ENCODE measurements at places on chromosomes 3 and 15.
A peak's percentile ranks its signal among the peaks of the same experiment; 100 is the strongest.

DNA sequence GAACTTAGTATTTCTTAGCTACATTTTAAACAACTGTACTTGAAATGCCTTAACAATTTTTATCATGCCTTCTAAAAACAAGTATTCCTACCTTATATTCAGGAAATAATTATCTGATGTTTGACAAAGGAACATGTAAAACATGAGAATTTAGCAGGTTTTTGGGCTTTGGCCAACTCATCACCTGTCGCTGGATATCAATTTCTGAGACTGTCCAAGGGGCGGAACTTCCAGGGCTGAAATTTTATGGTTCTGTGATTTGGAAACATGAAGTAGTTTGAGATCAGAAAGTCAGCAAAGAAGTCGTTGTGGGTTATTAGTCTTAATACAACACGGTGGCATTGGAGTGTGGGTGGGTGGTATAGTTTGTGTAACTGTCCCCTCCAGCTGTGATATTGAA lies 282.2 kb upstream of the LRRN1 start:
- DNase-seq = no peak

DNA sequence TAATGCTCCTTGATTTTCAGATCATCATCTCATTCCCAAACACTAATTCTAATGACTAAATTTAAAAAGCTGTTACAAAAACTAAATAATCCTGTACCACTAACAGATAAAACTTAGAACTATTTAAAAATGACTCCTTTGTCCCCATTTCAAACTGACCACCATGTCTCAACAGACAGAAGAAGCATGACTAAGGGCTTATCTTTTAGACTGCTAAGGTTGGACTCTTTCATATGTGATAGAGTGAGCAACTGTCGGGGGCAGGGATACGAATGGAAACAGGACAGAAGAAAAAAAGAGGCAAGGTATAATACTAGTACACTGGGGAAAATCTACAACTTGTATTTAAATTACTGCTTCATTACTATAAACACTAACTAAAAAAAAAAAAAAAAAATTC lies 23.3 kb downstream of the SNX4 start:
- no peak for DNase-seq

DNA sequence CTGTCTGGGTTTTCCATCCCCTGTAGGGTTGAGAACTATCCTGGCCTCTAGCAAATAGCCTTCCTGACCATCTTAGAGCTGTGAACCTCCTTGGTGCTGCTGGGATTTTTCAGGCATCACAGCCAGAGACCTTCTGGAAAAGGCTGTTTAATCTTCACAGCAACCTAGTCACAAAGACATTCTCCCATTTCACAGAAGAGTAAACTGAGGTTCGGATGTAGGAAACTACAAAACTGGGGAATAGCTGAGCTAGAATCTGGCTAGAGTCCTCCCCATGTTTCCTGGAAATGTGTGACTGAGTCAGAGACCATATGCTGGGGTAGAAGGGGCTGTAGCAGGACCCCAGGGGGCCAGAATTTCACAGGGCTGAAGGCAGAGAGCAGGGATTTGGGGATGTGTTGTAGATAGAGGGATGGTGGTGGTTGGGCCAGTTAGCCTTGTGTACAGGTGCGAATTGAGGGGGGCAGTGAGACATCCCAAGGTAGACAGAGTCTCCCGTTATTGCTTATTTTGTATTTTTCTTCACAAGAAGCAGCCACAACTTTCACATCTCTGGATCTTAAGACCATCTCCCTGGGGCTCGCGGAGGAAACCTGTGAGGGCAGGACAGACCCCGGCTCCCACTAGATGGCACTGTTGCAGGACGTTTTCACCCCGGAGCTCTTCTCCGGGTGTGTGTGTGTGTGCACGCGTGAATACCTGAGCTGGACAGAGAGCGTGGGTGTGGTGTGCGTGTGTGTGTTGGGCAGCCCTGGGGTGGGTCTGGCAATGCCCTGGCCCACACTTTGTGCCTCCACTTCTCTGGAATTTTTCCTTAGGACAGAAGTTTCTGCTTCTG lies 66.9 kb upstream of the PRR23C start:
- peak; percentile 18 for DNase-seq

DNA sequence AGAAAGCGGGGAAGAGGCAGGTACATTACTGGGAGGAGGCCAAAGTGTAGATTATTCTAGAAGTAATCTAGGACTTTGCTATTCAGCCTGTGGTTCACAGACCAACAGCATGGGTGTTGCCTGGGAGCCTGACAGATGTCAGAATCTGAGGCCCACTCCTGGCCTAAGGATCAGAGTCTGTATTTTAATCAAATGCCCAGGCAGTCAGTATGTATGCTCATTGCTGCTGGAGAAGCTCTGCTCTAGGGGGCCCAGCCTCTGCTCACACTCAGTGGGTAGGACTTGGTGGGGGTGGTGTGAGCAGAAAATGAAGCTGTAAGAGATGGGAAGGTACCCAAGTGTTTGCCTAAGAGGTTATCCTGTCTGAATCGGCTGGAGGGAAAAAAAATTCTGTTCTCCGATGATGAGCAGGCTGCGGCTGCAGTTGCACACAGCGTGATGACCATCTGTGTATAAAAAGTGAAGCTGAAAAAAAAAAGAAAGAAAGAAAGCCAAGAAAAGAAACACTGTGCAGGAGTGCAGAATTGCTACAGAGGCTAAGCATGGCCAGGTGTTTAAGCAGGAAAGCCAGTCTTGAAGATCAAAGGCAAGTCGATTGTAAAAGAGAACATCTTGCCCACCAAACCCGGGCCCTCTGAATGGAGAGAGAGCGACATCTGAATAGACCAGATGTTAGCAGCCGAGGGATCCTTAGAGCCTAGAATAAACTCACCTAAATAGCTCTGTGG lies 65.2 kb downstream of the EIF4E3 start:
- no peak for DNase-seq

DNA sequence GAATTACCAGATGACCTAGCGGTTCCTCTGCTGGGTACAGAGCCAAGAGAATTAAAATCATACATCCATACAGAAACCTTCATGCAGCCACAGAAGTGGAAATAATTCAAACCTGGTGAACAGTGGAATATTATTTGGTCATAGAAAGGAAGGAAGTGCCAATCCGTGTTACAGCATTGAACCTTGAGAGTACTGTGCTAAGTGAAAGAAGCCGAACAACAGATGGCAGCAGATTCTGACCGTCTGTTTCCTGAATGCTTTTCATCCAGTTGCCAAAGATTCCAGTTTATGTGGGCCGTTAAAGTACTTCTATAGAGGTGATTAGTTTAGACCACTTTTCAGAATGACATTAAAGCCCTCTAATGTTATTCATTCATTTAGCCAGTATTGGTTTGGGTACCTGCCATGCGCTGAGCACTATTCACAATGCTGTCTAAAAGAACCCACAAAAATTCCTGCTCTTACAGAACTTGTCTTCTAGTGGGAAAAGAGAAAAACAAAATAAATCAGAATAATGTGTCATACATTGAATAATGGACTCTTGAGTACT lies 45.8 kb upstream of the SENP5 start:
- DNase-seq = no peak

DNA sequence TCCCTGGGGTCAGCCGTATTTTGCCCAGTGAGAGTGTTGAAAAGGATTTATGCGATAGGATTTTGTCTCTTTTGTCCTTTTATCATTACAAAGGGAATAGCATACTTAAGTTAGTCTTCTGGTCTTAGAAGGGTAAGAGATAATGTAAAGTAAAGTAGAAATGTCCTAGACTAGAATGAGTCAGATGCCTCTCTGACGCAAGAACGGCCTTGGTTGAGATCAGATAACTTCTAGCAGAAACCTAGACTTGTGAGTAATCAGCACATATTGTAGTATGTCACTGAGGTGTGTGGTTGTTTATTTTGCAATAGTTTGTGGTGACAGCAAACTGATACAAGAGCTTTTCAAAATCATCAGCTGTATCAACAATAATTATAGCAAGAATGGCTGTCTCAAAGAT lies 866.1 kb downstream of the NSUN3 start:
- peak; percentile 81 for DNase-seq

DNA sequence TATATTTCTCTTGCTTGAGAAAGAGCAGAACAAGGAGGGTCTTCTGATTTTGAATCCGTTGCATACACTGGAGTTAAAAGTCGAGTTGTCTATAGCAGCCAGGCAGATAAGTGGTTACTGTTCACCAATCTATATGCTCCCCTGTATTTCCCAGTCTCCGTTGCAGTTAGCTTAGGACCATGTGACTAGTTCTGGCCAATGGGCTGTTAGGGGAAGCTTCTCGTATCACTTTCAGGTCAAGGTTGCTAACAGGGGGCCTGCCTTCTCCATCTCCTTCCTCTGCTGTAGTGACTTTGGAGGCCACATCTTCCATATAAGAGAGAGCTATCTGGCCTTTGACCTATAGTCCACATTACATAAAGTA lies 188.5 kb upstream of the KBTBD8 start:
- DNase-seq = no peak

- no peak for DNase-seq
Measured at GRCh38 chr15:68389936-68390817, 41.8 kb downstream of the ITGA11 start.

DNA sequence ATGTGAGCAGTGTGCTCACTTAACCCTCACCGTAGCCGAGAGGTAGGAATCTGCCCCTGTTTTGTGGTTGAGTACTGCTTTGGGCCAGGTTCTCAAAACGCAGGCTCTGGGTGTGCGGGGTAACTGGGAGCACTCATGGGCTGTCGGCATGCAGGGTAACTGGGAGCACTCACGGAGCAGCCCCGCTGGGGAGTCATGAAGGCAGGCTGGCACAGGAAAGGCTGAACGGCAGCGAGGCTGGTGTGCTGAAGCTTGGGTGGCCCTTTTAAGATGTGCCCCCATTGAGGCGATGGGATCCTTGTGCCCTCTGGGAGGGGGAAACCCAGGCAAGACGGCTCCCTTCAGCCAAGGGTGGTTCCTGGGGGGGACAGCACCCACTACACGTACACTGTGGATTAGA lies 44.6 kb upstream of the VPS8 start:
- no peak for DNase-seq

DNA sequence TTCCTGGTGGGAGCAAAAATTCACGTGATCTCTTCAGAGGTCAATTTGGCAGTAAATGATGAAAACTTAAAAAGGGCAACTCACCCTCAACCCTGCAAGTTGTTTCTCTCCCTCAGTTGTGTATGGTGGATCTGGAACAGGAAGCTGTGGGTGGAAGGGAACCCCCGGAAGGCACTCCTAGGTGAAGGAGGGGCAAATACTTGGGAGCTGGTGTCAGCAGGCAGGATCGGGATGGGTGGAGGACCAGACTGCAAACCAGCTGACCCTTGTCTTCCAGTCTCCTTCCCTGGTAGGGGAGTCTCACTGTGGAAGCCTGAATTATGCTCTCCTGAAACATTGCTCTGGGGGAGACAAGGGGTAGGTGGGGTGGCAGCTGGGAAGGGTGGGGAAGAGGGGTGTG lies 33.5 kb downstream of the PRR23E start:
- no peak for DNase-seq

DNA sequence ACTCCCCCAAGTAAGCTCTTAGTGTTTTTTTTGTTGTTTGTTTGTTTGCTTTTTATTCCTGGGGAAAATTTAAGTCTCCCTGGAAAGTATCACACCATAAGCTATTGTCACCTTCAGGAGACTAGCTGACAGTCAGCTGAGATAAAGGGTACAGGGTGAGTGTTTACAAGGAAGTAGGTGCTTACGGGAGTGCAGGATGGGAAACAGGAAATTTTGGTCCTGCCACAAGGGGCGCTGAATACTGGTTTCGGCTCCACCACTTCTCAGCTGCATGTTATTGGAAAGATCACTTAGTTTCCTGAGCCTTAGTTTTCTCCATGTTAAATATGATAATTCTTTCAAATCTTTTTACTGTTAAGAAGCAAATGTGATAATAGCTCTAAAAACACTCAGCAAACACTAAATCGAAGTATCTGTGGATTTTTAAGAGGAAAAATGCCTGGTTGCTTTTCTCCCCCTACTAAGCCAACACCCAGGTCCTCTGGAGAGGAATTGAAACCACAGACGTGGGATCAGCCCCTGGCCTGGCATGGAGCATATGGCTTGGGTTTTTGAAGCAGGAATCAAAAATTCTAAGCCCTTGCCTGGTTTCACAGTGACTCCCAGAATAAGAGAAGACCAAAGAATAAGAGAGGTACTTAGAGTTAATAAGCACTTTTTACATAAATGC lies 90.7 kb downstream of the SCN11A start:
- peak; percentile 45 for DNase-seq

DNA sequence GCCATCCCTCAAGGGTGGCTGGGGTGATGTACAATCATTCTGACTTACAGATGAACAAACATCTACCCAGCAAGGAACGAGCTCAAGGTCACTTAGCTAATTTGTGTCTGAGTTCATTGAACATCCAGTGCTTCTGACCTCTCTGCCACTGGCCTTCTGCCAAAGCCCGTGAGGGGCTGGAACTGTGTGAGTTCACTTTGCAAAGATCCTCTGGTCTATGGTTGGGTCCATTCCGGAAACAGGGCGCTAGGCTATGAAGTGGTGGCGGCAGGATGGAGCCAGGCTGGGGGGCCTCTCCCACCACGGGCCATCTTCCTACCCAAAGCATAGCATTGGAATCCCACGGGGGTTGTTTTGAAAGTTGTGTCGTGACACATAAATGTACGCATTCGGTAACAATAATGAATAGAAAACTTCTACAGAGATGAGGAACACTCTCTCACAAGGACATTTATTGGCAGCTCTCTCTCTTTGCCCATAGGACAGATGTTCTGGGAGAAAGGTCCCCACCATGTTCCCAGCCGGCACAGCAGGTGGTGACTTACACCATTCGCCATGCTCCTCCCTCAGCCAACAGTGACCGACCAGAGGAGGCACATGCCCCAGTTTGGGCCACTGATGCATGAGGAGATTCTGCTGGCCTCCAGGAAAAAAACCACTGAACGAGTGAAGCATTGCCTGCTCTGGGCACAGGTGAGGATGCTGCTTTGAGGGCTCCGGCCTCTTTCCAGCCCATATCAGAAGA lies 214.7 kb upstream of the CHRNA7 start:
- no peak for DNase-seq

- no peak for DNase-seq
Measured at GRCh38 chr15:45378149-45378912, at the start of gene GATM. Gene GATM, minus strand, starts transcription at chr15:45378544. Its CDS starts 91 bp downstream, at chr15:45378453.

DNA sequence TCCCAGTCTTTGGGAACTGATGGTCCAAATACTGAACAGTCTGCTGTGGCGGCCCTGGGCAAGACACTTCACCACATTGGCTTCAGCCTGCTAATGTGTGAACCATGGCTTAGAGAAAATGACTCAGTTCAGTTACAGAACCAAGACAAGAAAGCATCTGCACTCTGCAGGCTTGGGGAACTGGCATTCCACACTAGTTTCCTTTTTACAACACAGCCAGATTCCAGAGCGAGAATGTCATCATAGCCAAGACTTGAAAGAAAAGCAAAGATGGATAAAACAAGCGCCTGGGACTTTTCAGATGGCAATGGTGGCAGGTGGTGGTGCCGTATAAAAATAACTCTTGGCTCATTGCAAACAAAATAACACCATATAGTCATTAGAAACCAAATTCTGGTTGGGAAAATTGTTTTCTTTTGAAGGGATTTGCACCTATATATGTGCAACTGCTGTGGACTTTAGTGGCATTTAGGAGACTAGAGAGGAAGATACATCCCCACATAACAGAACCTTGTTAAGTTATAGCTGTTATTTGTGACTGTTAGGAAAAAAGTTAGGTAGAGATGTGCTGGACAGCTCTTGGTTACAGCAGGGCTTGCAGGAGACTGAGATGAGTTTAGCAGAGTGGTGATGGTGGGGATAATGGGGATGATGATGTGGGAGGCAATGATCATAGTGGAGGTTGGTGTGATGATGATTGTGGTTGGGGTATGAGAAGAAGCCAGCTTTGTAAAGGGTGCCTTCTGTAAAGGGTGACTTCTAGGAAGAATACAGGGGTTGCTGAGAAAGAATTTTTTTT lies 273.6 kb downstream of the THRB start:
- DNase-seq = no peak

Data from SHP77 treated with DMSO at 0.1 percent for 48 hours (cell line).